ENCODE measurements at places on chromosomes 2 and 18. TPM values are rescaled to one million over a fixed set of nuclear protein-coding genes. Genes with fewer than 3 reads are reported as not detected.

- no peak for DNase-seq
These were observed 83.7 kb upstream of the SLC1A4 start for GRCh38 chr2:64905338-64906024.

- no peak for DNase-seq
These were observed 14.3 kb downstream of the RBMS1 start for GRCh38 chr2:160479269-160479668.

DNA sequence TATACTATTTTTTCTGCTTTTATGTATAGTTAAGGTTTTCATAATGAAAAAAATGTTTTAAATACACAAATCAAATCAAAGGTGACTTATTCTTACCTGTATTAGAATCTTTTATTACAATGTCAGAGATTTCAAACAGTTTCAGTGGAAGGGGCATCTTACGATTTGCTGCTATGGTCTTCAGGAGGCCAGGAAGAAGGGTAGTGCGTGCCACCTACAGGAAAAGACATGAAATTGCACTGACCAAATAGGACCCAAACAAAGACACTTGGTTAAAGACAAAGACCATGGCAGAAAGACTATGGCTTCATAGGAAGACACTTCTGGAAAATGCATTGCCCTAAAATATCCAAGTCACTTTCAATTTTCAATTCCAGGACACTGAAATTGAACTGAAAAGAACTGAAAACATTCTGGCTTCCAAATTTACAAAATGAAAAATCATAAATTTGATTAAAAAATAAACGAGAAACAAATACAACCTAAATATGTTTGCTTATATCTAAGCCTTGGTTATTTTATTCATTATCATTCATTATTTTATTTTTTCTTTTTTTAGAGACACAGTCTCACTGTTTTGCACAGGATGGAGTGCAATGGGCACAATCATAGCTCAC, 42.1 kb downstream of the FARSB start:
- DNase-seq = no peak

- peak; percentile 34 for DNase-seq
These were observed 12.3 kb downstream of the ARID5A start for GRCh38 chr2:96548558-96549465.

- no peak for DNase-seq
These were observed 28.4 kb downstream of the ARHGEF4 start for GRCh38 chr2:130864830-130865800.

GRCh38 chr2:227890495-227891079, 19.2 kb downstream of the DAW1 start:
- no peak for DNase-seq

GRCh38 chr2:36461039-36461681, 105.6 kb downstream of the CRIM1 start:
- no peak for DNase-seq

GRCh38 chr18:22391407-22392345, 26.0 kb downstream of the CTAGE1 start:
- DNase-seq = peak; percentile 61

DNA sequence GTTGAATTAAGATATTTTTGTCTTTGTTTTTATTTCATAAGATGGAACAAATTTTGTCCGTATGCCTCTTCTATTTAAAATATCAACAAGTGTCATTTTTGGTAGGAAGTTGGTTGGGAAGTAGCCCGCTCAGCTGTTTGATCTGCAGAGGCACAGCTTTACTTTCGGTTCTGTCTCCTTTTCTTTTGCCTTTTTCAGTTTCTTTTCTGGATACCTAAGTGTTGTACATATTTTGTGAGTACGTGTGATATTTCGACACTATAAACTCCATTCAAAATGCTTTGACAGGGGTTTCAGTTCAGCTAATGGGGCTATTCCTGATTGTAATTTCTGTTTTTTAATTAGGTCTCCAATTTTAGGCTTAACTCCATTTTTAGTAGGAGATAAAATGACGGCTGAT, 1785.0 kb upstream of the LRRTM1 start:
- no peak for DNase-seq

- no peak for DNase-seq
These were observed 90.3 kb downstream of the TMEM163 start for GRCh38 chr2:134628453-134628852.

DNA sequence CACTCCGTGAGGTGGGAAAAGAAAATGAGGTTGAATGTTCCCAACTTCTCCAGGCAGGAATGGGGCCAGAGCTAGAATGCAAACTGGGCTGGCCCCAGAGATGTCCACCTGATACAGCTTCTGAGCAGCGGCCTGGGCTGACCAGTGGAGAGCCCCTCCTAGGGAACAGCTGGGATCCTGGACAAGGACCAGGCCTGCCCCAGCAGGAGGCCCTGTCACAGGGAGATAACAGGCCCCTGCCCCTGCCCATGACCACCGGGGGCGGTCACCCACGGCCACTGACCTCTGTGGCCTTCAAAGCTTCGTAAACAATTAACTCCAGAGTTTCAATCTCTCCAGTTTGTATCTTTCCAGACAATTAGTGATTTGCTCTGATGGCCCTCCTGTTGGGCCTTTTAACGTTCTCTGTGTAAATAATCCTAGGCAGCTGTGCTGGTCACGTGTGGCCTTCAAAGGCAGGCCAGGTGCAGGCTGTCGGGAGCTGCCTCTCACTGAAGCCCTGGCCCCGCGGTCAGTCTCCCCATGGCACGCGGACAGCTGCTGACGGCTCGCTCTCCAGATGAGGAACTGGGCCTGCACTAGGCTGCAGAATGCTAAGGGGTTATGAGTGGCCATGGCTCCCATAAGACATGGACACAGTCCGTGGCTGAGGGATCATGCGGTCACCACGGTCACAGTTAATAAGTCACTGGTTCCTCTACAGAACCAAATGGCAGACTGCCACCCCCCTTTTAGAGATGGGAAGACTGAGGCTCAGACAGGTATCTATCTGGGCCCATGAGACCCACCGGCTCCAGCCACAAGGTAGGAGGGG, 9.2 kb downstream of the HS6ST1 start:
- DNase-seq = peak; percentile 37

DNA sequence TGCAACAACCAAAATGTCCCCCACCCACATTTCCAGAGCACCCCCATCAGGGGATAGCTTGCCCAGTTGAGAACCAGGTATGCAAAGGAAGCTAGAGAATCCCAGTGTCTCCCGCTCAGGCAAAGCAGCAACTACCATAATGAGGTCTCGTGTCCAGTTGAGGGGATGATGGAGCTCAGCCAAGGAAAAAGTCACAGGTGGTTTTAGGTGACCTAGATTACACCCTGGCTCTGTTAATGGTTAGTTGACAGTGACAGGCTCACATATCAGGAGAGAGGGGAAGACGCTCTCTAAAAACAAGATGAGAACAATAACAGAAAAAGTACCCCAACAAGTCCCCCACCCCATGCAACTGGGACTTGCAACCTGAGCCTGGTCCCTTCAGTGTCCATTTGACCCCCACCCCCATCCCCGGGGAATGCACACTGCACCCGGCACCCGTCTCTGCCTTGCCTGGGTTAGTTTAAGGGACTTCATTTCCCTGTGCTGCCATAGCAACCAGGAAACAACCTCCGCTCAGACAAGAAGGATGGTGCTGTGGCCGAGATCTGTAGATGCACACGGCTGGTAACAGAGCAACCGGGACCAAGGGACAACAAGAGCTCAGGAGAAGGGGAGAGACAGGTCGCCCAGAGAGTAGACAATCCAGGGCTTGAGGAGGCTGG, at the start of gene KIAA2012:
Gene KIAA2012, plus strand, starts transcription at position 519 of the 665 bp plus-strand sequence. CDS start 373 bp downstream, outside the sequence.
- DNase-seq = no peak

DNA sequence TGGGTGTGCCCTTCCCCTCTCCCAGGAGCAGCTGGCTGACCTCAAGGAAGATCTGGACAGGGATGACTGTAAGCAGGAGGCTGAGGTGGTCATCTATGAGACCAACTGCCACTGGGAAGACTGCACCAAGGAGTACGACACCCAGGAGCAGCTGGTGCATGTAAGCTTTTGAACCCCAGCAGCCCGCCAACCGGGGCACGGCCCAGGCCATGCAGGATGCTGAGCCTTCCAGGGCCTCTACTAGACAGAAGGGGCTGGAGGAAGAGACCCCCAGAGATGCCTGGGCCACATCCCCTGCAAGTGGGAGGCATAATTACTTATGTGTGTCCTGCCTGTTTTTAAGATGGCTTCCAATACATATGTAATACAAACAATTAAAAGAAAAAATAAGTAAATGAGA, 239.3 kb downstream of the GLI2 start:
- DNase-seq = no peak

- DNase-seq = no peak
These were observed 2.2 kb downstream of the PLEKHA3 start for GRCh38 chr2:178482437-178482836.

DNA sequence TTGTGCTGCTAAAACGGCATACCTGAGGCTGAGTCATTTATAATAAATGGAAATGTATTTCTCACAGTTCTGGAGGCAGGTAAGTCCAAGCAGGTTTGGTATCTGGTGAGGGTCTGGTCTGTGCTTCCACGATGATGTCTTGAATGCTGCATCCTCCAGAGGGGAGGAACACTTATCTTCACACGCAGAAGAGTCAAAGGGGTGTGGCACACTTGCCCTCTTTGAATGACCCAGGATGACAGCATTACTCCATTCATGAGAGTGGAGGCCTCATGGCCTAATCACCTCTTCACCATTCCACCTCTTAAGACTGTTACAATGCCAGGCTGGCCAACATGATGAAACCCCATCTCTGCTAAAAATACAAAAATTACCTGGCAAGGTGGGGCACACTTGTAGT, 61.0 kb downstream of the NCAPH start:
- DNase-seq = no peak

DNA sequence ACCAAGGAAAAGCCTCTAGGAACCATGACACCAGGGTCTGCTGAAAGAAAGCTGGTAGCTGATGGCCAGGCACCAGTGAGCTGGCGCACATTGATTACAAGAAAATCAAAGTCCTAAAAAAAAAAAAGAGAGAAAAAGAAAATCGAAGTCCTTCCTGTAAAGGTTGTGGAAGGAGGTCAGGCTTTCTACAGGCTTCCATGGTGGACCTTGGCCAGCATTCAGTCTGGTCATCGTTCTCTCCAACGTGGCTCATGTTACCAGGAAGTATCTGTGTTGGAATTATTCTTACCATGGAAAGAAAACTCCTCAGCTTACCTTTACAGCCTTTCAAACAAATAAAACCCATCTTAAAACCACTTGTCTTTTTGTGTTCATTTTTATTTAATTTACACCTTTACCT, 65.6 kb downstream of the CYB5A start:
- no peak for DNase-seq

DNA sequence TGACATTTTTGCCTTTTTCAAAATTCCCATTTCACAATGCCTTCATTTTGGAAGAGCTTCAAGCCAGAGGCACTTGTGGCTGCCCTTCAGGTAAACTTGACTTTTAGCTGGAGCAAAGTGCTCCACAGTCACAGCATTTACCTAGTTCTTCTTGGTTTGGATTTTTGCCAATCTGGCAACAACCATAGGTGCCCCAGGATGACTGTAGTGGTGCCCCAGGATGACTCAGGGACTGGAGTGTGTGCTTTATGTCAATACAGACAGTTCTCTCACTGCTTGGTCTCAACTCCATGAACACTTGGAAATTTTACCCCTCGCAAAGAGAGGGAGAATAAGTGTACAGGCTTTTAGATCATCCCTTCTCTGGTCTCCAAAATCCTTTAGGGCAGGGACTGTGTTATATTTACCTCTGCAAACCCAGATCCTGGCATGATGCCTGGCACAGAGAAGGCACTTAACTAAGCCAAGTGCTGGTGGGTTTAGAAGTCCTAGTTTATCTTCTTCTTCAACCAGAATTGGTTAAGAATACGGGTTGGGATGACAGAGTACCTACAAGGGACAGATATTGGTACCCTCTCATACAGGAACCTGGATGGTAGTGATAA, 15.3 kb upstream of the PTPN4 start:
- no peak for DNase-seq

DNA sequence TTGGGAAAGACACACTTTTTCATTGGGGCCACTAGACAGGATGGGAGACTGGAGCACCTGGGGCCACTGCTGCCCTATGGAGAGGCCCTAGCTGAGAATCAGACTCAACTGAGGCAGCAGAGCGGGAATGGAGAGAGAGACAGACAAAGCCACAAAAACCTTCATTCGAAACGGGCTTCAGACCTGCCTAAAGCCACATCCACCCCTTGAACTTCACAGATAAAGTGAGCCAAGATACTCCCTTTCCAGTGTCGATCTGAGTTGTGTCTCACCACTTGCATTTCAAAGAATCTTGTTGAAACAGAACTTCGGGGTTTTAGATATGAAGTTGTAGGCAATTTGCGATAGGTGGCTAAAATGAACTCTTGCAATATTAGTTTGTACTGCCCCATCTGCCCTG, 11.3 kb upstream of the LDLRAD4 start:
- no peak for DNase-seq

- DNase-seq = no peak
These were observed 122.5 kb downstream of the ASXL3 start for GRCh38 chr18:33700513-33700976.

GRCh38 chr2:234467289-234467688, 29.6 kb downstream of the ARL4C start:
- DNase-seq = no peak

DNA sequence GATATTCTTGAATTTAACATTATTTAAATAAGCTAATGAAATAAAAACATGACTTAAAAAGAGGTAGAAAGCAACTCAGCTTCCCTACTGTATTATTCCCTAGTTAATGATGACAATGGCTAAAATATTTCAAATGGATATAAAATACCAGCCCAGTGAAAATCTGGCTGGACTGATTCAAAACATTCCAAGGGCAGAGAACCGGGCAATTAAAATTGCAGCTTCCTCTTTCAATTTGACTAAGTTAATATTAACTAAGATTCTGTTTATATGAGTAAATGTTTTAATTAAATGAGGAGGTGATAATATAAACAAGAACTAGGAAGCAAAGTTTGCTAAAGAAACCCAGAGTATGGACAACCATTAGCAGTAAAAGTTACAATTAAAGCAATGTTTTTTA, 65.6 kb downstream of the RAPH1 start:
- no peak for DNase-seq

- no peak for DNase-seq
These were observed 1007.0 kb upstream of the CELF4 start for GRCh38 chr18:38572554-38573111.

The PIEZO2 gene
- not detected for total RNA-seq

The SAG gene
- 0.23 TPM for total RNA-seq

The XPO1 gene
- 203 TPM for total RNA-seq

The UCN gene
- total RNA-seq = 2.6 TPM

The KIF5C gene
- 16.2 TPM for total RNA-seq

The CMPK2 gene
- total RNA-seq = 81.3 TPM

The RAD51AP2 gene
- total RNA-seq = not detected

The REG1A gene
- not detected for total RNA-seq

The SERPINB3 gene
- total RNA-seq = not detected

The MDH1B gene
- 0.32 TPM for total RNA-seq
